ENCODE measurements at places on chromosomes 2 and 18.

- no peak for DNase-seq
Measured at GRCh38 chr2:150129921-150130575, 357.4 kb downstream of the RND3 start.

- no peak for DNase-seq
Measured at GRCh38 chr18:31643003-31643402, 41.4 kb downstream of the B4GALT6 start.

- no peak for DNase-seq
Measured at GRCh38 chr2:216858312-216858711, 1.6 kb downstream of the TNP1 start.

GRCh38 chr2:132692816-132693215 lies 22.8 kb upstream of the LYPD1 start:
- DNase-seq = no peak

GRCh38 chr2:37857575-37858399 lies 67.3 kb upstream of the RMDN2 start:
- no peak for DNase-seq

GRCh38 chr2:232789082-232789481 lies 12.7 kb upstream of the KCNJ13 start:
- DNase-seq = no peak

DNA sequence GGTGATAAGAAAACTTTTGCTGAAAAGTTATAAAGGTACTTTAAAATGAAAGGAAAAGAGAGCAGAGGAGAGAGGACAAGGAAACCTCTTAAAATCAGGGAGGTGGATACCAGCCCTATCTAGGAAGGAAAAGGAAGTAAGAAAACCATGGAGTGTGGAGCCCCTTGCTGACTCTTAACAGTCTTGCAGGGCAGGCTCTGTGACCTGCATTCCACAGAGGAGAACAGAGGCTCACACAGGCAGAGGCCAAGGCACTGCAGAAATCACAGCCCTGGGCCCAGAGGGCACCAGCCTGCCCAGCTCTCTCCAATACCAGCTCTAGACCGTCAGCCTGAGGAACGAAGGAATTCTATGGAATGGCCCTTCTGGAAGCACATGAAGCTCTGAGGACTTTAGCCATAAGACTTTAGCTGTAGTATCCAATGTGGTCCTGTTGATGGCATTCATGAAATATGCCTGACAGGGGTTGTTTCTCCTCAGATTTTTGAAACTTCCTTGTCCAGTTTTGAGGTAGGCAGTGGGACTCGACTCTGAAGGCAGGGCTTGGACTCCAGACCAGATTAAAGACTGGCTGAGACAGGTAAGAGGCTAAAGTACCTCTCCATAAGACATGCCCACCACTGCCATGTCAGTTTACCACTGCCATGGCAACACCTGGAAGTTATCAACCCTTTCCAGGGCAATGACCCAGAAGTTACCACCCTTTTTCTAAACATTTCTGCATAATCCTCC lies 216.3 kb downstream of the ANAPC1 start:
- no peak for DNase-seq

GRCh38 chr18:50686409-50686808 lies 126.5 kb downstream of the MAPK4 start:
- no peak for DNase-seq

- DNase-seq = no peak
Measured at GRCh38 chr2:18719978-18720775, 130.8 kb upstream of the NT5C1B start.

DNA sequence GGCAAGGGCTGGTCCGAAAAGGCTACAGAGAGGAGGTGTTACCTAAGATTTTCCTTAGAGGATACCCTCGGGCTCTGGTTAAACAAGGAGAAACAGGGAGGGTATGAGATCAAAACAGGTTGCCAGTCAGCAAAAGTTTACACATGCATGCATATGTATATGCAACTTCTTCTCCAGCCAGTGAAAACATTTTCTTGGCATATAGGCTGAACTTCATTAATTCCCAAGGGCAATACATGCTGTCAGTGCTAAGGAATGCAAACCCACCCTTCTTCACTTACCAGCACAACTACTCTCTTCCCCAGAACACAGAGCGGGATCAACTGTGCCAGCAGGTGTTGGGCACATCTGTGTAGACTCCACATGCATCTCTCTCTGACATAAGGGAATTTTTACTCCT lies 176.0 kb downstream of the GFPT1 start:
- DNase-seq = no peak

DNA sequence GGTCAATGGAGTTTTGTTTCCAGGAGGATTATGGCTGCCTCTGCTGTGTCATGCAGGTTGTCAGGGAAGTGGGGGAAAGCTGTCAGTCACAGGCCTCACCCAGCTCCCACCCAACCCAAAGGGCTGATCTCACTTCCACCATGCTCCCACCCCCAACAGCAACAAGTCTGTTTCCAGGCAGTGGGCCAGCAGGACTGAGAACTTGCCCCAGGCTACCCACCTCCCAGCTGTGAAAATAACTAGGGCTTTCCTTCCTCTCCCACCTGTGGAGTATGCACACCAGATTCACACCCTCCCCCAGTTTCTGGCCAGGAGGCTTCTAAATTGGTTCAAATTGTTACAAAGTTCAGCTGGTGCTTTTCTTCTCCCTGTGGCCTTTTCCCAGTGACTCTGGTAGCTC lies 95.6 kb upstream of the ACVR1 start:
- DNase-seq = no peak

GRCh38 chr2:13923823-13924222 lies 708.7 kb upstream of the LRATD1 start:
- no peak for DNase-seq

- no peak for DNase-seq
Measured at GRCh38 chr2:32926708-32927084, 20.1 kb upstream of the LTBP1 start.

- DNase-seq = no peak
Measured at GRCh38 chr2:191670076-191670475, 7.9 kb upstream of the NABP1 start.

- no peak for DNase-seq
Measured at GRCh38 chr2:239152239-239152915, 248.4 kb downstream of the HDAC4 start.

DNA sequence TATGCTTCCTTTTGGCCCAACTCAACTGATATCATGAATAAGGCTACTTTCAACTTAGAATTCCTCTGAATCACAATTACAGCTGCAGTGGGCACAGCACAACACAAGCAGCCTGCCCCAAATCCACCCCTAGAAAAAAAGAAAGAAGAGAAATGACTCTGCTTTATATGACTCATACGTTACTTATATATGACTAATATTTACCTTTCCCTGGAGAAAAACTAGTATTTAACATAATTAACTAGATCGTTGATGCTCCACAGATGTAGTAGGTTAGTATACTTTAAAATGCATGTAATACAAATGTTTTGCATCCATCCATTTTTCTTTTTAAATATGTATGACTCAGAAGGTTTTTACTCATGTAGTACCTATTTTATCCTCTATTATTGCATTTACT lies 133.3 kb upstream of the UNC80 start:
- no peak for DNase-seq

DNA sequence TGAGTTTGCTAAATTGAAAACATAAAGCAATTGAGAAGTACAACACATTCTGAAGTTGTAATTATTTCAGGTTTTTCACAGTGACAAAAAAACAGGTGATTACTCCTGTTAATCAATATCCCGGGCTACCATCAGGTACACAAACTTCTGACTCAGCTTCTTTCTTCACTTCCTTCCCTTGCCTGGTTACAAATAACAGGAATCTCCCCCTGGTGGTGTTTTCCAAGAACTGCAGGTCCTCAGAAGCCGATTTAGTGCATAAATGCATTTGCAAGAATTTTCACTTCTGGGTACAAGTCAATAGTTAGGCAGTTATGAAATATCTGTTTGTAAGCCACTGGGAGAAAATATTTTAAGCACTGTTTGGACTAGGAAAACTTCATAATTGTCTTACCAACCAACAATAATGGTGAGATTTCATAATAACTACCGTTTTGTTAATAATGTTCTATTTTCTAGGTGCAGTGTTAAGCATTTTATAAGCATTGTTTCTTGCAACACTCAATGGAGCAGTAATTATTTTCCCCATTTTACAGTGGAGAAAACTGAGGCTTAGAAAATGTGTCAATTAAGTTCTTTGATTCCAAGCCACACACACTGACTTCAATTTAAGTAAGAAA lies 12.4 kb upstream of the GMCL1 start:
- DNase-seq = peak; percentile 90

DNA sequence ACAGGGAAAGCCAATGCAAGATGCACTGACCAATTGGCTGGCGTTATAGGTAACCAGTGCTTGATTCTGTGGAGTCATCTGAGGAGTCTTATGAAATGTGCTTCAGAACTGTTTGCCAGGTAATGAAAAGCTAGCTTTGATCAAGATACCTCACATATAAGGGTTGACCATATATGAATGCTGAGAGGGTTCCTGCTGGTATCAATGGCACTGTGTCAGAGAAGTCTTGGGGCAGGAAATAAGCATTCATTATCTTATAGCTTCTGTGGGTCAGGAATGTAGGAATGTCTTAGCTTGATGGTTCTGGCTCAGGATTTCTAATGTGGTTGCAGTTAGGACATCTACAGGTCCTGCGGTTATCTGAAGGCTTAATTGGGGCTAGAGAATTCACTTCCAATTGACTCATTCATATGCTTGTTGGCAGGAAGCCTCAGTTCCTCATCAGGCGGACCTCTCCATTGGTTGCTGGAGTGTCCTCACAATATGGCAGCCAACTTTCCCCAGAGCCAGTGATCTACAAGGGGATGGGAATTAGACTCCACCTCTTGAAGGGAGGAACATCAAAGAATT lies 22.1 kb upstream of the TCF7L1 start:
- DNase-seq = no peak

DNA sequence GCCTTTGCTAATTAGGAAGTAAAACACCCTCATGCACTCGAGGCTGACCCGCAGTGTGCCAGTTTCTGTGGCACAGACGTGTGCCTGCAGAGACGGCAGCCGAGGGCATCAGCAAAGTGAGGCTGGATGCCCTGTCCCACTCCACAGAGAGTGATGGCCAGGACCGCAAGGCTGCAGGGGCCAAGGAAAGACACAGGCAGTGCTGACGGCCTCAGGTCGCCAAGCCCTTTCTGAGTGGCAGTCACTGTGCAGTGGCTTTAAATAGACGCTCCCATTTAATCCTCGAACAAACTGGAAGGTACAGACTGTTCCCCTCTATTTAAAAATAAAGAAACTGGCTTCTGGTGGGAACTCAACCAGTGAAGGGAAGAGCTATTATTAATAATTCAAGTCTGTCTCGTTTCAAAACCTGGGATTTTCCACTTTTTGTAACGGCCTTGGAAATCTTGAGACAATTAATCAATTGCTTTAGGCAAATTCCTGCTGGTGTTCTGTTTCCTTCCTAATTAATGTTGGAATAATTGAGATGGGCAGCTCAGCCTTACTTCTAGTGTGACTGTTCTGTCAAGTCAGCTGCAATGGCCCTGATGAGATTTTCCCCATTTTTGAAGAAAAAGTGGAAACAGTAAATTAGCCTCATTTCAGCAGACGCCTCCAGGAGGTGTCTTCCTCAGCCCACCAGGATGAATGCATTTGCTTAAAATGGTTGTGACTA lies 644.6 kb upstream of the RAB6C start:
- no peak for DNase-seq

GRCh38 chr2:143473216-143473615 lies 344.0 kb downstream of the ARHGAP15 start:
- no peak for DNase-seq

GRCh38 chr18:69961718-69962117 lies 14.0 kb upstream of the CD226 start:
- no peak for DNase-seq

DNA sequence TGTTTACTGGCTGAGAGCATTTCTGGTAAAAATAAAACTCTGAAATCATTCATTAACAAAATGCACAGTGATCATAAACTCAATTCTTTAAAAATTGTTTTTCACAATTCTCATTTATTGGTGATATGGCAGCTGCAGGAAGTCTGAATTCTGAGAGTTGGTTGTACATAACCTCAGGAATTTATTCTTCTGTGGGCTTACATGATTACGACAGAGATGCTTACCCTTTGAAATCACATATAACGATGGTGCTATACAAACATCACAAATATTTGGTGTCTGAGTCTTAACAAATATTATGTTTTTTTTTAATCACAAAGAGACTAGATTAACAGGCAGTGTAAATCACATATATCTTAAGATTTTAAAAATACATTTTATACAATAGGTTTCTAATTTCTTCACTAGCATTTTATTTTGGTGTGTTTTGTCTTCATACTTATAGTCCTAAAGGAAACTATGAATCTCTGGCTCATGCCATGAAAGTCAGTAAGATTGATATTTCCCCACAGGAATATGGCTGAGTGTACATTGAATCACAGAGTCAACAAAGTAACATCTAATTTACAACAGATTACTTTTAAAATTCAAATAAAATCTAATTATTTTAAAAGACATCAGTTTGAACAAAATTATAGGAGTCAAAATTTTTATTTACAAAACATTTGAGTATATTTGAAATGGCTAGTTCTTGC lies 318.8 kb upstream of the THUMPD2 start:
- no peak for DNase-seq

DNA sequence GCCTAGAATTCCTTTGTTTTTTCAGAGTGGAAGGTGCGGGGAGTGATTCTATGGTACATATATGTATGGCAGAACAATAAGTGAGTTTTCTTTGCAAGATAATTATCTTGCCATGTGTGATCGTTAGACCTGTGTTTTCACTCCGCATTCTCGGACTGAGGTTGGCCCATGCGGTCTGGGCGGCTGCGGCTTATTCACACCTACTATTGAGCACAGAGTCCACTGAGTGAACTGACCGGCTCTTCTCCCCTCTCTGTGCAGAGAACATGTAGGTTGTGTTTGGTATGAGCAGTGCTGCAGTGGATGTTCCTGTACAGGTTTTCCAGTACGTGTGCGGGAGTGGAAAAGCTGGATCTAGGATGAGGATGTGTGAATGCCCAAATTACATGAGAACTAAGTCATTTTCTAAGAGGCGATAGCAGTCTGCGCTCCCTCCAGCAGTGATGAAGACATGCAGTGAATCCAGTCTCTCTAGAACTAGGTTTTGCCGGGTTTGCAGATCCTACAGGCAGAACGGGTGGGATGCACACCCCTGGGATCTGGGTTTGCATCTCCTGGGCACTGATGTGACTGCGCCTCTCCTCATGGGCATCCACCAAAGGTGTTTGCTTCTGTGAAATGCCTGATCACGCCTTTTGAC lies 27.1 kb downstream of the MTERF4 start:
- peak; percentile 10 for DNase-seq

DNA sequence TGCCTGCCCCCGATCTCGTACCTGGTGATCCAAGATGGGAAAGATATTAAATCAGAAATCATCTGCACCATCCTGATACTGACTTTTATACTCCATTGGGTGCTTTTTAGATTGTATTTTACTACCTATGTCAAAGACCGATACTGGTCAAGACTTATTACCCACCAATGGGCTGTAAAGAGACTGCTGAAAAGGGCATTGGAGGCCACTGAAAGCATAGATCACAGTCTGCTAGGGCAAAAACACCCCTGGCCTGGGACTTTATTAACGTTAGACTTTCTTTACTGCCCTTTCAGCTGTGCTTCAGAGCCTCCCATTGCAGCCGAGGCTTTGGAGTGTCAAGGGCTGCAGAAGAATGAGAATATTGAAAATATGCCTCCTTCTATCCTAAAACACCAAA lies 472.8 kb upstream of the DDX18 start:
- no peak for DNase-seq

GRCh38 chr2:227473806-227474205 lies 1.9 kb downstream of the AGFG1 start:
- no peak for DNase-seq
